Activated CD8-positive, alpha-beta memory T cell treated with anti-CD3 and anti-CD28 coated beads, Interleukin-2, amount 10 ng/mL, durations not matched to agents 7 days and 5 days (primary cell): ENCODE measurements at places on chromosomes 12 and 14.
A peak's percentile ranks its signal among the peaks of the same experiment; 100 is the strongest.

GRCh38 chr14:21066882-21067502, 3.1 kb upstream of the ARHGEF40 start:
- DNase-seq = no peak

- DNase-seq = no peak
Observed at GRCh38 chr14:25411781-25412757, 362.1 kb upstream of the STXBP6 start.

DNA sequence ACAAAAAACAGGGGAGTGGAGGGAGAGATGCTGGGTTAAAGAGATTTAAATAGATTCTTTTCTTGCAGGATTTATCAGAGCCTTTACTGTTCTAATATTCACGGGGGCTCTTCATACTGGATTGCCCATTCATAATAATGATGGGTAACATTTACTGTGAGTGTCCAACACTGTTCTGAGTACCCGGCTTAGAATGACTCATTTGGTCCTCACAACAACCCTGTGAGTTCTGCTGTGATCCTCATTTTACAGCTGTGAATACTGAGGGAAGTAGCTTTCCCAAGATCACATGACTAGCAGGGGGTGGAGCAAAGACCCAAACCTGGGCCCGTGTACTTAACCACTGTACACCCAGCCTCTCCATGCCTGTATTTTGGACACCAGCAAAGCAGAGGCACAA, 113.4 kb downstream of the NT5DC3 start:
- no peak for DNase-seq

DNA sequence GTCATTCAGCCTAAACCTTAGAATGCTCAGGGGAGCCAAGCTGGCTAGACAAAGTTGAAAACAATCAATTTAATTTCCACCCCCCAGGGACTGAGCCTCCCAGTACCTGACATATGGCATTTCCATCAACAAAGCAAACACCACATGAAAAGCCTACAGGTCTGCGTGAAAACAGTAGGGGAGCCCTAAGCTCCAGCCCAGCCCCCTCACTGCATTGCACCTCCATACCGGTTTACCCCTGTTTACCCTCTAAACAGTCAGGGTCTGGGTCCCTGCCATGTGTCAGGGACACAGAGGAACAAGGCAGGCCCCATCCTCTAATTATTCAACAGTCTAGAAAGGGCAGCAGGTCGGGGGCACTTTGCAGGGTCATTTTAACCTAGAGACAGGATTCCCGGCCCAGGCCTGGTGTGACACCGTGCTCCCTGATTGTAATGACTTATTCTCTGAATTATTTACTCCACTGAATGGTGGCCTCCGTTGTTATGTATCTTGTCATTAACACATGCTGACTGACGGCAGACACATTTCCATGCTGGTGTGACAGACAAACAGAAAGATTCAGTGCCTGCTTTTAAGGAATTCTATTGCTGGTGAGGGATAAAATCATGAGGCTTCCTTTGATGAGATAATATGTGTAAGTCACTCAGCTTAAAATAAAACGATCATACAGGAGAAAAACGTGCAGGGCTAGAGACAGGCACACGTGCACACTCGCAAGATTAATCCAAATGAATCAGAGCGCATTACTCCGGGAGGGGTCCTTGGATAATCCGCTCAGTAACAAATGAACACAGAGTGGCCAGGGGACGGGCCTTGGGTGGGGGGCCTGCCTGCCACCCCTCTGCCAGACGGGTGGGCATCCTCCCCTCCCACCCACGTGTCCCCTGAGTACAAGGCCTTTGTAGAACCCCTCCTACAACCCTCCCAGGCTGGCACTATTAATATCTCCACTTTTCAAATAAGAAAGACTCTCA, 23.2 kb downstream of the CCDC88C start:
- DNase-seq = no peak

DNA sequence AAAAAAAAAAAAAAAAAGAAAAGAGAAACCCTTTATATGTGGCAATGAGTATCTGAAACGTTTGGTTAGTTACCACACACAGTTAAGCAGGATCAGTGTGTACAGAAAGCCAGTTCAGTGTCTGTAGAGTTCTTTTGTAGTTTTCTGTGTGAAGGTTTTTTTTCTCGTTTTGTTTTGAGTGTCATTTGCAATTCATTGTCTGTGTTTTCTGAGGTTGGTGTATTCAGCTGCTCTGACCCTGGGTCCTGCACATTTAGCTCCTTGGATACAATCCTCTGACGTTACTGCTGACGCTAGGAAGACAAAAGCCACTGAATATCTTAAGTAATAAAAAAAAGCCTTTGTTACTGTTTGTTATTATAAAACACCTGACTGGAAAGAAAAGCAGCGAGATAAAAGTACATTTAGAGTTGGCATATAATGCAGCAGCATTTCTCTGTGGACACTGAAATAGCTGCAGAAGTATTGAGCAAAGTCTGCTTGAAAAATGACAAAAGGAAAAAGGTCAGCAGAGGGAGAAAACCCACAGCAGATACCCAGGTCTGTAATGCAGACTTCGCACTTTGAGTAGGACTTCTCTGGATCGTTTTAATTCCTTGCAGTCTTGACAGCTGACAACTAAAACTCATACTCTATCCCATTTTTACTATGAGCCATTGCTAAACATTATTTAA, 89.0 kb downstream of the POLR3B start:
- DNase-seq = no peak

DNA sequence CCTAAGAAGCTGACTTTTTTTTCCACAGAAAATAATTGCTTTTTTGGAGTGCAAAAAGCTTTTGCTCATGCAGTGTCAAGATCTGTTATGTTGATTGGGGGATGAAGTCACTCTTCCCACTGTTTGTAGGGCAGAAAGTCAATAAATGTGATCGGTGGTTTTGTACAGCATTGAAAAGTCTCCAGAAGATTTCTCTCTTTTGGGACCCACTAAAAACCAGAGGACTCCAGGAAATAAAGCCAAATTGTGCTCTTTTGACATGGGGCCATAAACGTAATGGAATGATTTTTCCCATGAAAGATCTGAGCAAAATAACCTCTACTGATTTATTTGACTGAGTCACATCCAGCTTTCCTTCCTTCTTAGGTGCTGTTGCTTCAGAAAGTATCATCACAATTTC, 122.5 kb downstream of the SNAPC1 start:
- no peak for DNase-seq

DNA sequence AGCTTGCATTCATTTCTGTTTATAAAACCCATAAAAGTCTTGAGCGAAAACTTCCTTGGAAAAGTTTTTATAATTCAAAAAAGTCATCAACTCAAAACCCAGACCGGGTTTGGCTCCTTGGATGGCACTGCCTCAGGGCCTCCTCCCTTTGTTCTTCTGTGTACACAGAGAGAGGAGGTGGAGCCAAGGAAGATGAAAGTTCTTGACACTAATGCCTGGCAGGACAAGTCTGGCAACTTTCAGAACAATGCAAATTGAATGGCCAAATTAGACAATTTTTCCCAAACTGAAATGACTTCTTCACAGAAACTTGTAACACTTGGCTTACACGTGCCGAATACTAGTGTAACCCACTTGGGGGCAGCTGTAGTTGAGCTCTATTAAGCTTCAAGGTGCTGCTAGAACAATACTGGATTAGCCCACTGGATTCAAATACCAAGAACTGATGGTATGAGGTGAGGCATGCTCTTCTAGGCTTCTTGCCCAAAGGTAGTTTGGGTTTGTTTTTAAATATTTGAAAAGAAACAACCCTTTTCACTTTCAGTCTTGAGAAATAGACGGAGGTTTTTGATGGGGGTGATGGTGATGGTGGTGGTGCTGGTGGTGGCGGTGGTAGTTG, 86.6 kb upstream of the FRMD6 start:
- no peak for DNase-seq

DNA sequence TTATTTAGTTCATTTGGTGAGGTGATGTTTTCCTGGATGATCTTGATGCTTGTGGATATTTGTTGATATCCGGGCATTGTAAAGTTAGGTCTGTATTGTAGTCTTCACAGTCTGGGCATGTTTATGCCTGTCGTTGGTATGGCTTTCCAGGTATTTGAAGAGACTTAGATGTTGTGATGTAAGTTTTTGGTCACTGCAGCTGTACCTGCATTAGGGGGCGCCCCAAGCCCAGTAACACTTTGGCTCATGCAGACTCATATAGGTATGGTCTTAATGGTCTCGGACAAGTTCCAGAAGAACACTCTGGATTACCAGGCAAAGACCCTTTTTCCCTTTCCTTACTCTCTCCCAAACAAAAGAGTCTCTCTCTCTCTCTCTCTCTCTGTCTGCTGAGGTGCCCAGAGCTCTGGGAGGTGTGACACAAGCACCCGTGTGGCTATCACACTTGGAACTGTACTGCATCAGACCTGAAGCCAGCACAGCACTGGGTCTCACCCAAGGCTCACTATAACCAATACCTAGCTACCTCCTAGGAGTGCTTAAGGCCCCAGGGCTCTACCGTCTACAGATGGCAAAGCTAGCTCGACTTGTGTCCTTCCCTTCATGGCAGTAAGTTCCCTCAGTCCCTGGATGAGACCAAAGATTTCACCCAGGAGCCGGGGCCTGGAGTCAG, 425.8 kb upstream of the ATXN7L3B start:
- no peak for DNase-seq

DNA sequence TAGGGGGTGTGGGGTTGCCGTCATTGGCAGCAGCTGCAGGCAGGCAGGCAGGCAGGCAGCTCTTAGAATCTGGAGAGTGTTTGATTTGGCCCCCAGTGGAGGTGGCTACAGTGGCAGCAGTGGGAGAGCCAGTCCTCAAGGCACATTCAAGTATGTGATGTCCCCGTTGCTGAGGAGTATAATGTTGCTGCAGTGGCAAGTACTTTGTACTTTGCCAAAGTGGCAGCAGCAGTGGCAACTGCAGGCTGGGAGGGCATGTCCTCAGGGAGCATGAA, 147.1 kb downstream of the PAPOLA start:
- DNase-seq = no peak

DNA sequence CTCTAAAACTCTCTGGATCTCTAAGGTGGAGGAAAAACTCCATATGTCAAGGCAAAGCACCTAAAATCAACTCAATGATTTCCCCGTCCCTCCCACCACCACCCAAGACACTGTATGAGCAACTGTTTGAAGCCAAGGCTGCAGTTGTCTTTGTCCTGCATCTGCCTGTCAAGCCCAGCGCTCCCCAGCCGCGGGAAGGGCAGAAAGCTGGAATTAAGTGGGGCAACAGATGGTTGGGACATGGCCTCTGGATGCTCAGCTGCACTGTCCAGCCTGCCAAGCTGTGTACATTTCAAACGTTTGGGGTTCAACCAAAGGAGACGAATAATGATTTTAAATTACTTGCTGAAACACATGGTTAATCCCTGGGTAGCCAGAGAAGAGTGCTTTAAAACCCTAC, 42.2 kb upstream of the PTGR2 start:
- DNase-seq = no peak

GRCh38 chr12:128969480-128970055, 116.3 kb downstream of the GLT1D1 start:
- peak; percentile 42 for DNase-seq

DNA sequence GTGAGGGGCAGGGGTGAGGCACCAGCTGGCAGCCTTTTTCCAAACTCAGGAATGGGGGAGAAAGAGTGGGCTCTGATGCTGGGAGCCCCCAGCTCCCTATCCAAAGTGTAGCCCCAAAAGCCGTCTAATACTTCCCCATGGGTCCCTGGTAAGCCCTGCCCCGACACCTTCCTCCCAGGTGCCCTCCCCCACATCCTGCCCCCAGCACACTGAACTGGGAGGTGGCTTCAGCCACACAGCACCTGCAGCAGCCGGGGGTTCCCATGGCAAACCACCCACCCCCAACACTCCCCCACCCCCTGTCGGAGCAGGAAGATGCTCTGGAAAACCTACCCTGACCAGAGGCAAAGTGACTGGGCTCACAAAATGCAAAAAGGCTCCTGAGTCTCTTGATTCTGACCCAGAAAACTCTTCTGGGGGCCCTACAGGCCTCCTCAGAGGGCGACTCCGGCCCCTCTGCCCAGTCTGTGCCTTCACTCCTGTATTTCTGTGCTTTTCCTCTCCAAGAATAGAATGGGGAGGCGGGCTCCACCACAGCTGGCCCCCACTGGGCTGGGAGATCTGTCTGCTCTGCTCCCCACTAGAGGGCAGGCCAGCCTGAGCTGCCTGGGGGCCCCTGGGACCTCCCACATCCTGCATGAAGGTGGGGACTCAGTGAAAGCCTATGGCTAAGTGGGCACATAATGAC, 81.6 kb downstream of the ITPK1 start:
- peak; percentile 80 for DNase-seq

- DNase-seq = peak; percentile 57
Observed at GRCh38 chr12:47818467-47819137, 1.1 kb downstream of the HDAC7 start.

DNA sequence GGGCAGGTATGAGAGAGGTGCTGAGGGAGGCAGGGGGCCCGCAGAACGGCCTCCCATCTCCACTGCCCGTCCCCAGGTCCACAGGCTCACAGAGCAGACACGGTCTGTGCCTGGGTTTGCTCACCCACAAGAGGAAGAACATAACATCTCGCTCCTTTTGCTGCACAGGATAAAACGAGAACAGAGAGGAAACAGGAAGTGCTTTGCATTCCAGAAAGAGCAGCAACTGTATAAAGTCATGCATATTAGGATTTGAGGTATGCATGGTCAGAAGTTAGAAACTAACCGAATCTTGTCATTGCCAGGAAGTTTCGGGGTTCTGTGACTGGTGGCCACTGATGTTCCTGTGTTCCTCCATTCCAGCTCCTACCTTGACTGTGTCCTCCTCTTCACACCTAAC, 25.0 kb downstream of the NTF3 start:
- DNase-seq = no peak

- peak; percentile 45 for DNase-seq
Observed at GRCh38 chr12:95548056-95548538, 3.2 kb downstream of the USP44 start.

GRCh38 chr12:9617124-9617523, 9.4 kb upstream of the KLRB1 start:
- no peak for DNase-seq
